Muscle of back (tissue), 13 donors: ENCODE measurements at places on chromosomes 2 and 18. TPM values are rescaled to one million over a fixed set of nuclear protein-coding genes. Genes with fewer than 3 reads are reported as not detected.

The ZNF516 gene
- 39.3 TPM for polyA plus RNA-seq

The COBLL1 gene
- 8.8 TPM for polyA plus RNA-seq

The LYPD6 gene
- 2.0 TPM for polyA plus RNA-seq

The HRH4 gene
- not detected for polyA plus RNA-seq

The SCYGR4 gene
- not detected for polyA plus RNA-seq

The AQP12A gene
- polyA plus RNA-seq, result not detected

The ZSCAN30 gene
- 19.9 TPM for polyA plus RNA-seq

The GALNT5 gene
- 2.2 TPM for polyA plus RNA-seq

The KCNG2 gene
- 0.38 TPM for polyA plus RNA-seq

The ZC3H6 gene
- polyA plus RNA-seq, result 4.0 TPM

The CCDC141 gene
- 89.7 TPM for polyA plus RNA-seq

The GAD1 gene
- 2.8 TPM for polyA plus RNA-seq

The MROH2A gene
- not detected for polyA plus RNA-seq

The ACKR3 gene
- polyA plus RNA-seq, result 35.8 TPM

The SETBP1 gene
- 16.2 TPM for polyA plus RNA-seq

The CNDP1 gene
- 0.11 TPM for polyA plus RNA-seq

The TSGA10 gene
- polyA plus RNA-seq, result 3.9 TPM

The TTN gene
- 299 TPM for polyA plus RNA-seq

The MOGAT1 gene
- not detected for polyA plus RNA-seq

The LAMA3 gene
- polyA plus RNA-seq, result 4.7 TPM

The ALPG gene
- not detected for polyA plus RNA-seq

The TCF23 gene
- polyA plus RNA-seq, result 0.19 TPM

The TRAF3IP1 gene
- polyA plus RNA-seq, result 9.2 TPM

The CRYGD gene
- polyA plus RNA-seq, result not detected

The MTCL1 gene
- 32.3 TPM for polyA plus RNA-seq

The PROM2 gene
- polyA plus RNA-seq, result 2.8 TPM

The NT5DC4 gene
- 0.67 TPM for polyA plus RNA-seq

The CFAP53 gene
- polyA plus RNA-seq, result 0.62 TPM

The CRYBA2 gene
- not detected for polyA plus RNA-seq

The DNAH6 gene
- 0.20 TPM for polyA plus RNA-seq

The RELCH gene
- polyA plus RNA-seq, result 17.9 TPM

The KCNS3 gene
- 5.5 TPM for polyA plus RNA-seq

The MARCO gene
- 2.4 TPM for polyA plus RNA-seq

The CSRNP3 gene
- polyA plus RNA-seq, result 7.4 TPM
